ENCODE measurements at places on chromosomes 1 and 21.

GRCh38 chr1:975896-976683 lies 5.8 kb downstream of the PERM1 start:
- no peak for DNase-seq

GRCh38 chr1:99782920-99783319 lies 16.5 kb upstream of the FRRS1 start:
- no peak for DNase-seq

GRCh38 chr1:201890806-201891450 lies 2.2 kb downstream of the SHISA4 start:
- no peak for DNase-seq

GRCh38 chr1:63255153-63255552 lies 67.2 kb upstream of the FOXD3 start:
- DNase-seq: no peak

DNA sequence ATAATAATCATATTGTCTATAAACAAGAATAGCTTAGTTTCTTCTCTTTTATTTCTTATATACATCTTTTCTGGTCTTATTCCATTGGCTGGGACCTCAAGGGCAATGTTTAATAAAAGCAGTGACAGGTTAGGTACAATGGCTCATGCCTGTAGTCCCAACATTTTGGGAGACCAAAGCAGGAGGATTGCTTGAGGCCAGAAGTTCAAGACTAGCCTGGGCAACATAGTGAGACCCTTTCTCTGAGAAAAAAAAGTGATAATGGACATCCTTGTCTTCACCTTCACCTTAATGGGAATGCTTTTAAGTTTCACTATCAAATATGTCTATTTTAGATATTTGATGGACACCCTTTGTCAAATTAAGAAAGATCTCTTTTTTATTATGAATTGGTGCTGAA lies 8.1 kb downstream of the B3GALT5 start:
- DNase-seq: no peak

GRCh38 chr1:40750451-40750908 lies 33.1 kb upstream of the KCNQ4 start:
- DNase-seq: no peak

DNA sequence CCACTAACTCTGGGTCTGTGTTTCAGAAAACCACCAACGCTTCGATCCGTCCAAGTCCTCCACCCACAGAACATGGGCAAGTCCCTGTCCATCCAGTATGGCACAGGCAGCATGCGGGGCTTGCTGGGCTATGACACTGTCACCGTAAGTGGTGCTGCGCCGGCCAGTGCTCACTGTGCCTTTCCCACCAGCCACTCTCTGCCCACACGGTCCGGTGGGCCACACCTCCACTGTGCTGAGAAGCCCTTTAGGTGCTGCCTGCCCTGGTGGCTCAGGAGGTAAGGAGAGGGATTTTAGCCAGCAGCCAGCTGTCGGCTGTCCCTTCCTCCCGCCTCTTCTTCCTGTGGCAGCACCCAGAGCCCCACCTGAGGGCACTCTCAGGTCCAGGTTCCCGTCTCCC lies 33.9 kb downstream of the PROK1 start:
- no peak for DNase-seq

- no peak for DNase-seq
Measured at GRCh38 chr21:39430016-39430415, 15.6 kb downstream of the LCA5L start.

GRCh38 chr1:12604114-12604874 lies 13.7 kb downstream of the DHRS3 start:
- no peak for DNase-seq

DNA sequence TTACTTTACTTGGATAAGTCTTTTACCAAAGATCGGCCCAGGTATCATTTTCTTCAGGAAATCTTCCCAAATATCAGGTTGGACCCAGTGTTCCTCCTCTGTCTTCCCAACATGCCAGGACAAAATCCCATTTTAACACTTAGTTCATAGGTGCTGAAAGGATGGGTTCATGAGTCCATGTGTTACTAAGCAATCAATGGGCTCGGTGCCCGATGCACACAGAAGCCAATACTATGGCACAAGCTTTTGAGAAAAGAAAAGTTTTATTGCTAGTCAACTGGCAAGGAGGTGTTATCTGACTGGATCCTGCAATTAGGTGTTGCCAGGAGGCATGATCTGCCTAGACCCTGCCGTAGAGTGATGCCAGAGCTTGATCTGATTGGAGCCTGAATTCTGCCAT lies 133.3 kb upstream of the SLC44A3 start:
- no peak for DNase-seq
